Stimulated activated CD4-positive, alpha-beta T cell treated with anti-CD3 and anti-CD28 coated beads, Interleukin-12 subunit alpha, Interleukin-12 subunit beta, amount 100 ng/mL, for 4 hours (primary cell): ENCODE measurements at places on chromosomes 6 and 20.
A peak's percentile ranks its signal among the peaks of the same experiment; 100 is the strongest.

GRCh38 chr6:157227202-157228166, 95.8 kb downstream of the TMEM242 start:
- no peak for DNase-seq

- DNase-seq: no peak
Observed at GRCh38 chr6:8100159-8100854, 2.0 kb downstream of the EEF1E1 start.

DNA sequence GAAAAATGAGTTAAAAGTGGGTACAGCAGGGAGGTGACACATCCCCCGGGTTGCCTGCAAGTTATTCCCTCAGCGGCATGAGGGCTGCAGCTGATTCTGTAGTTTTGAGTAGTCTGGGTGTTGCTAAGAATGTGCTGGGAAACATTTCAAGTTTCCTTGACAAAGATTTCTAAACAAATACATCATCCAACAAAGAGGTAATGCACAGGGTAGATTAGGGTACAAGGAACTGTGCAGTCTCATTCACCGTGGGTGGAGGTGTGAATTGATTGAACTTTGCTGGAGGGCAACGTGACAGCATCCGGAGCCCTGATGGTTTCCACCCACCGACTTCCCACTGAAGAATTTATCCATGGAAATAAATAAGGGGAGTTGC, 21.8 kb downstream of the CASS4 start:
- DNase-seq: no peak

- no peak for DNase-seq
Observed at GRCh38 chr20:41318271-41318649, 729 bp upstream of the ZHX3 start.

GRCh38 chr6:168440520-168441433, at the start of gene SMOC2:
SMOC2 (plus strand) TSS chr6:168441184; CDS start chr6:168441371, 187 bp downstream.
- DNase-seq: no peak

GRCh38 chr6:91653895-91654294, 1067.0 kb upstream of the MAP3K7 start:
- DNase-seq: no peak

- no peak for DNase-seq
Observed at GRCh38 chr6:92687278-92687677, 732.1 kb downstream of the EPHA7 start.

- peak; percentile 60 for DNase-seq
Observed at GRCh38 chr6:39347906-39348585, 25.5 kb upstream of the KCNK16 start.

GRCh38 chr6:1043458-1043836, 268.5 kb upstream of the FOXQ1 start:
- DNase-seq: no peak

DNA sequence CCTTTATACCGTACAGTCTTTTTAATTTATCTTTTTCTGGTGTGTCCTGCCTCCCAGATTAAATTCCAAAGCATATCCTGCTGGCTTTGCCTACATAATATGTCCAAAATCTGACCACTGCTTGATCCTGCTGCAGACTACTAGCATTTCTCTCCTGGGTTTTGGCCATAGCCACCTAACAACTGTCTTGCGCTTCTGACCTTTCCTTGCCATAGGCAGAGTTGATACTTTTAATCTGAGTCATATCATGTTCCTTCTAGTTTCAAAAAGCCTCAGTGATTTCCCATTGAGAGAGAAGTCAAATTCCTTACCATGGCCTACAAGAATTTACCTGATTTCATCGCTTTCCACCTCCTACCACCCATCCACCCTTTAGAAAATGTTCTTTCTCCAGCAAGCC, 104.8 kb downstream of the BCKDHB start:
- no peak for DNase-seq

DNA sequence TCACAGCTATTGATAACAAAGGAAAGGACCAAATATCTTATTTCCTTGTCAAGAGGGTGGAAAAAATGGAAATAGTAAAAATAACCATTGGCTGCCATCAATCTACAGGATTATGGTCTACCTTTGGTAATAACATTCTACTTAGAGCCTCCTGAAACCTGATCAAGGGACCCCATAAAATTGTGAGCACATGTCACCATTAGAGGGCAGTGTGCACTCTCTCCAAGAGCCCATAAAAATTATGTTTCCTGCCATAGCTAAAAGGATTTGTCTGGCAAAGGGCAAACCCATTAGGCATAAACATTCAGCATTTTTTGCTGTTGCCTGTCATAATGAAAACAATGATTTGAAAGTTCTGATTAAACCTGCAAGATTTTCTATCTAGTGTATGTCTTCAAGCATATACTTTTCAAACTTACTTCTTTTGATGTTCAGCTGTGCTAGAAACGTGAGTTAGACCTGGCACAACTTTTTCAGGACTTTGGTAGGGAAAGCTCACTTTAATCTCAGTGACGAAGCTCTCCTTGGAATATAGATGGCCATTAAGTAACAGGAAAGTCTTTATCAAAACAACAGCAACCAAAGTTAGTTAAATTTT, 120.7 kb upstream of the ZFP64 start:
- peak; percentile 30 for DNase-seq

- no peak for DNase-seq
Observed at GRCh38 chr6:16633465-16633864, 127.8 kb downstream of the ATXN1 start.

GRCh38 chr20:63434599-63435378, 37.7 kb downstream of the KCNQ2 start:
- DNase-seq: peak; percentile 62
